Neural progenitor cell (in vitro differentiated cells): ENCODE measurements at places on chromosomes 12 and 14.
A peak's percentile ranks its signal among the peaks of the same experiment; 100 is the strongest.

- no peak overlapping the region for H3K4me3 ChIP-seq
- no peaks in the 10 kb centered on the region for H3K27me3 ChIP-seq
- no peak overlapping the region for H3K27ac ChIP-seq
- H3K36me3 ChIP-seq = no peaks in the 10 kb centered on the region
- DNase-seq = no peak
- no peaks in the 10 kb centered on the region for H3K4me1 ChIP-seq
Observed at GRCh38 chr14:68271913-68272391, 452.4 kb downstream of the RAD51B start.

- H3K27ac ChIP-seq = no peak overlapping the region
- no peak overlapping the region for H3K4me3 ChIP-seq
Observed at GRCh38 chr12:40312982-40313576, 88.3 kb downstream of the LRRK2 start.

DNA sequence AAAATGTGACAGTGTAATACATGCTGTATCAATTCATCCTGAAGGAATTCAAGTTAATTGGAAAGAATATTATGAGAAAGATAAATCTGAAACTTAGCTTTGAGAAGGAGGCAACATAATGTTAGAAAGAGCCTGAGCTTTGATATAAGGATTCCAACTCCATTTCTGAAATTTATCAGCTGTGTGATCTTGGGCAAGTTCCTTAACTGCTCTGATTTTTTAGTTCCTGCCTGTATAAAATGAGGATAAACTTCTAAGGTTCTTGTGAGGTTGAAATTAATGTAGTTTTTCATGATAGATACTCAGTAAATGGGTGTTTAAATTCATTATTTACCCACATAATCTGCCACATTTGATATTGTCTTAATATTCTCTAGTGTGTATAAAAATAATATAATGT is 14.6 kb upstream of the ATP2B1 start:
- DNase-seq = no peak
- H3K36me3 ChIP-seq = no peaks in the 10 kb centered on the region
- H3K4me1 ChIP-seq = peaks cover 4% of the 10 kb centered on the region
- no peaks in the 10 kb centered on the region for H3K27me3 ChIP-seq

- H3K27ac ChIP-seq = no peak overlapping the region
- no peaks in the 10 kb centered on the region for H3K4me1 ChIP-seq
- H3K36me3 ChIP-seq = no peaks in the 10 kb centered on the region
Observed at GRCh38 chr12:96187956-96188355, 6.2 kb upstream of the ELK3 start.

GRCh38 chr12:112350593-112351592 is 31.3 kb downstream of the HECTD4 start:
- H3K27me3 ChIP-seq = no peaks in the 10 kb centered on the region
- H3K36me3 ChIP-seq = no peaks in the 10 kb centered on the region
- H3K4me1 ChIP-seq = no peaks in the 10 kb centered on the region
- no peak overlapping the region for H3K27ac ChIP-seq
- no peak for DNase-seq

GRCh38 chr14:68630611-68631393 is 162.1 kb downstream of the ZFP36L1 start:
- peaks cover 27% of the 10 kb centered on the region for H3K4me1 ChIP-seq
- no peak overlapping the region for H3K4me3 ChIP-seq
- H3K27me3 ChIP-seq = no peaks in the 10 kb centered on the region

DNA sequence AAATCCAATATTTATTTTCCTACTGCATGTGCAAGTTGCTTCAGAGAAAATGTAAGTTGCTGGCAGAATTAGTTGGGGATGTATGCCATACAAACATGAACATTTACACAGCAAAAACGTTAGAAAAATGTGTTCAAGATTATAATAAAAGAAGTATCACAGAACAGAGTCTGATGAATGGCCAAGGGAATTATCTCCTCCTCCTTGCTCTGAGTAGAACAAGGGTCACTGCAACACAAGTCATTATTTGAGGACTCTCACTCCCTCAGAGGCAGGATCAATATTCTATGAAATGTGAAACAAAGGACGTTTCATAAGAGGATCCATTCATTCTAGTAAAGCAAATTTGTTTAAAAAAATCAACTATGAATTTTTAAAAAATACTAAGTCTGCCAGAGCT is 177.8 kb downstream of the PRKD1 start:
- no peak for DNase-seq
- H3K4me3 ChIP-seq = no peak overlapping the region
- no peaks in the 10 kb centered on the region for H3K27me3 ChIP-seq
- H3K36me3 ChIP-seq = no peaks in the 10 kb centered on the region

GRCh38 chr12:124381456-124382296 is 86.8 kb downstream of the RFLNA start:
- H3K4me3 ChIP-seq = no peak overlapping the region
- H3K27ac ChIP-seq = no peak overlapping the region
- no peaks in the 10 kb centered on the region for H3K4me1 ChIP-seq
- no peak for DNase-seq
- H3K27me3 ChIP-seq = no peaks in the 10 kb centered on the region
- no peaks in the 10 kb centered on the region for H3K36me3 ChIP-seq

- H3K27ac ChIP-seq = no peak overlapping the region
- H3K36me3 ChIP-seq = no peaks in the 10 kb centered on the region
Observed at GRCh38 chr14:91241863-91242262, 2.6 kb downstream of the GPR68 start.

DNA sequence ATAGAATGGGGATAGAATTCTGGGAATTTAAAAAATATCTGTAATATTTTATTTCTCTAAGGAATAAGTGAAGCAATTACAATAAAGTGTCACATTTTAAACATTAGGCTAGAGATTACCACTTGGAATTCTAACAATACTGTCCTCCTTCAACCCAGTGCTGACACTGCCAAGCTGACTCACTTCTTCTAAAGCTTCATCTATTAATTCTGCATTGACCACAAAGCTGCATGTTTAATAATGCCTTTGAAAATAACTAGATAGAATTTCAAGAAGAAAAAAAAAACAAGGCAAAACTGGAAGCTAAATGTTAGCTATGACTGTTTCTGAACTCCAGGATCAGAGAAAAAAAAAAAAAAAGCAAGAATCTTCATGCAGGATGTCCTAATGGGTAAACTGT is 970.7 kb upstream of the FBXO33 start:
- no peak for DNase-seq
- H3K4me3 ChIP-seq = no peak overlapping the region
- no peaks in the 10 kb centered on the region for H3K27me3 ChIP-seq
- H3K36me3 ChIP-seq = no peaks in the 10 kb centered on the region
- H3K27ac ChIP-seq = no peak overlapping the region

DNA sequence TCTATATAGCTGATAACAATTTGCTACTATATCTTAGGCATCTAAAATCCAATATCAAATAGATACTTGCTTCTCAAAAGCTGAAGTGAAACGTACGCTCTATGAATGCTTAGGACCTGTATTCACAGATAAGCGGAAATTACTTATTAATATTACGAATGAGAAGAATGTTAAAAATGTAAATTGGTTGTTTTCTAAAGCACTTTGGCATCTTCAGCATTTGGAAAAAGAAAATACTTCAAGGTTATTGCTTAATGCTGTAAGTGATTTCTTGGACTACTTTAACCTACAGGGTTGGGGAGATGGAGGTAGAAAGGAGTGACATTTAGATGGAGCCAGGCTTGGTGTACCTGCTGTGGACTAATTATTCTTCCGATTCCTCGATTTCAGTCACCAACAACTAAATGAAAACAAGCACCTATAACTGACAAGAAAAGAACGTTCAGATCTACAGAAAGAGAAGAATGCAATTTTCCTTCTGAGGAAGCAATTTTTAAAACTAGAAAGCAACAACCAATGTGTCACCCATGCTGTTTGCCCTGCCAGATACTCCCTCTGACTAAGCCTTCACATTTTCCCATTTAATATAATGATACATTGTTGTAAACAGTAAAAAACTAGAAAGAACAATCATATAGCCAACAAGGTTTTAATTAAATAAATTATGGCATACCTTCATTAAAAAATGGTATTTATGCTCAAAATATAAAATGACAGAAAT is 49.3 kb downstream of the SLC25A21 start:
- no peak overlapping the region for H3K27ac ChIP-seq
- H3K27me3 ChIP-seq = no peaks in the 10 kb centered on the region
- no peaks in the 10 kb centered on the region for H3K4me1 ChIP-seq
- no peak overlapping the region for H3K4me3 ChIP-seq

- H3K36me3 ChIP-seq = no peaks in the 10 kb centered on the region
- no peak overlapping the region for H3K4me3 ChIP-seq
- DNase-seq = no peak
- no peaks in the 10 kb centered on the region for H3K27me3 ChIP-seq
Observed at GRCh38 chr14:33606591-33606990, 344.3 kb downstream of the EGLN3 start.

- no peak overlapping the region for H3K27ac ChIP-seq
- no peaks in the 10 kb centered on the region for H3K4me1 ChIP-seq
- no peaks in the 10 kb centered on the region for H3K27me3 ChIP-seq
- H3K36me3 ChIP-seq = no peaks in the 10 kb centered on the region
Observed at GRCh38 chr12:22275843-22276242, 58.7 kb downstream of the ST8SIA1 start.

- no peak overlapping the region for H3K4me3 ChIP-seq
- H3K36me3 ChIP-seq = no peaks in the 10 kb centered on the region
- H3K27me3 ChIP-seq = no peaks in the 10 kb centered on the region
- peak; percentile 70 for DNase-seq
Observed at GRCh38 chr12:99619389-99620158, 28.0 kb upstream of the GARIN6 start.

DNA sequence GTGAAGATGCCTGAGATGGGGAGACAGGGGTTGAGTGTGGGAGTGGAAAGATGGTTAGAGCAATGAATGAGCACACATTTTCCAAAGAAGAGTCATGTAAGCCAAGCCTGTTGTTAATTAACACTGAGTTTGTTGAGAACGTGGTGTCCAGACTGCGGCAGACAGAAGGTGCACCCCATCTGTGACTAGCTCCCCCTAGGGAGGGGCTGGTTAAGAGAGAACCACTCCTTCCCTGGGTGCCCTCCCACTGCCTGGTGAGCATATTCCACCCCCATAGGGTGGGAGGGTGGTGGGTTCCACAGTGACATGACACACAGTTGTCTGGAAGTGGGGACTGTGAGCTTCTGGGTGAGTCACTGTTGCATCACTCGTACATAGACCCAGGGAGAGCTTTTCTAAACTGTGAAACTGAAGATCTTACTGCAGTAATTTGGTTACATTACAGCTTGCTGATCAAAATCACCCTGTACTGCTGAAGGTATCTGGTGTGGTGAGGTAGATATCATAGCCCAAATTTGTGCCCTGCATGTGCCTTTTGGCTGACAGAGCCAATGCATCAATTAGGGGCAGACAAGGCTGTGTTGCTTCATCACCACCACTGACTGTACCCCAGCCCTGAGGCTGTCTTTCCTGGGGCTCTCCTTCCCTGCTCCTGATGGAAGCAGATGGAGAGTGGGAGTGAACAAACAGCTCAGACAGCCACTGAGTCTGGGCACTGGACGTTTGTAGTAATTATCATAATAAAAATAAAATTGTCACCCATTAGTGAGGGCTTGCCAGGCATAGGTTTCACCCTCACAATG is 150.9 kb downstream of the EMP1 start:
- peaks cover 8% of the 10 kb centered on the region for H3K4me1 ChIP-seq
- H3K27me3 ChIP-seq = no peaks in the 10 kb centered on the region
- no peaks in the 10 kb centered on the region for H3K36me3 ChIP-seq
- H3K27ac ChIP-seq = no peak overlapping the region

GRCh38 chr12:39839072-39839471 is 219.5 kb upstream of the ABCD2 start:
- no peak overlapping the region for H3K4me3 ChIP-seq
- H3K36me3 ChIP-seq = no peaks in the 10 kb centered on the region
- DNase-seq = no peak

DNA sequence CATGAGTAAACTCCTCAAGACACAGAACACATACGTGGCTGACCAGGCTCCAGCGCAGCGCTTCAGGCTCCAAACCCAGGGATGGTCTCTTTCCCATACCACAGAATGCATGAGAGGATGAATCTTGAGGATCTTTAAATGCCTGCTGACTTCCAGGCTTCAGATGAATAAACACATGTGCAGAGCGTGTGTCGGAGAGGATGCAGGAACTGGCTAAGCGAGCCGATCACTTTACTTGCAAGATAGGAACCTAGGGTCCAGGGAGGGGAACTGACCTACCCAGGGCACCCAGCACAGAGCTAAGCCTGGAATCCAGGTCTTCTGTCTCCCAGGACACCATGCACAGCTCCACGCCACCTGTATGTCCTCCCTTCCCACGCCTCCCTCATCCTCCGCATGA is 209.8 kb downstream of the BCL11B start:
- H3K27ac ChIP-seq = no peak overlapping the region
- no peaks in the 10 kb centered on the region for H3K36me3 ChIP-seq
- H3K27me3 ChIP-seq = no peaks in the 10 kb centered on the region
- DNase-seq = no peak
- H3K4me1 ChIP-seq = peaks cover 3% of the 10 kb centered on the region
- H3K4me3 ChIP-seq = no peak overlapping the region
